ENCODE measurements at places on chromosomes 3 and 15. TPM values are rescaled to one million over a fixed set of nuclear protein-coding genes. Genes with fewer than 3 reads are reported as not detected.

The FEZF2 gene
- not detected for total RNA-seq

DNA sequence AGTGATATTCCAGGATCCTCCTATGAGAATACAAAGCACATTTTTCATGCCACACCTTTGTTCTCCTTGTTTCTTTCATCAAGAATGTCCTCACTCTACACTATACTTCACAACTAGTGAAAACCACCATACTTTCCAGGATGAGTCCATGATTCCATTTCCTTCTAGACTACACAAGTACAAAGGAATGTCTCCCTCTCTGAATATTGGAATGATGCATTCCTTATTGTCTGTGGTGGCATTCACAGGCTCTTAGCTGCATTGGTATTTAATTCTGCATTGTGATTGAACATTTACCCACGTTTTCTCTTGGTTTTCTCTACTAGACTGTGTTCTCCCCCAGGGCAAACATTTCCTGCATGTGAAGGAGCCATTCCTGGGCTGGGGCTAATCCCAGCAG is 217.5 kb downstream of the RAP2B start:
- no peak for DNase-seq
- no peak overlapping the region for H3K4me3 ChIP-seq
- H3K4me1 ChIP-seq = no peaks in the 10 kb centered on the region
- H3K27ac ChIP-seq = no peak overlapping the region

The INAFM2 gene
- 2.4 TPM for total RNA-seq

DNA sequence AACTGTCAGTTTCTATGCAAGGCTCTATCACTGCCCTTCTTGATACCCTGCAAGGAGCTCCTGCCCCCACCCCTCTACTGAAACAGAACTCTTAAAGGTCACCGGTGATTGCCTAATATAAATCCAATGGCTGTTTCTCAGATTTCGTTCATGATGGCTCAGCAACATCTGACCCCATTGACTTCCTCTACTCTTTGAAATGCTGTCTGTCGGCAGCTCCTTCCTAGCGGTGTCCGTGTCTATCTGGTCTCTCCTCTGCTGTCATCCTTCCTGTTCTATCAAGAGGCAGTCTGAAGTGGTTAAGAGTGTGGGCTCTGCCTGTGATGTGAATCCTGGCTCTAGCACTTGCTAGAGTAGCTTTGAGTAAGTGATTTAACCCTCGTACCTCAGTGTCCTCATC is 5.5 kb downstream of the TMEM266 start:
- no peak for DNase-seq
- H3K4me1 ChIP-seq = no peaks in the 10 kb centered on the region
- no peaks in the 10 kb centered on the region for H3K36me3 ChIP-seq
- H3K27me3 ChIP-seq = 0 out of 2 replicates have a peak, but pooled peaks cover 11% of the 10 kb centered on the region
- no peak overlapping the region for H3K27ac ChIP-seq

The GNAT1 gene
- 0.48 TPM for total RNA-seq

The NOX5 gene
- 1.5 TPM for total RNA-seq

The GPR87 gene
- 9.0 TPM for total RNA-seq

DNA sequence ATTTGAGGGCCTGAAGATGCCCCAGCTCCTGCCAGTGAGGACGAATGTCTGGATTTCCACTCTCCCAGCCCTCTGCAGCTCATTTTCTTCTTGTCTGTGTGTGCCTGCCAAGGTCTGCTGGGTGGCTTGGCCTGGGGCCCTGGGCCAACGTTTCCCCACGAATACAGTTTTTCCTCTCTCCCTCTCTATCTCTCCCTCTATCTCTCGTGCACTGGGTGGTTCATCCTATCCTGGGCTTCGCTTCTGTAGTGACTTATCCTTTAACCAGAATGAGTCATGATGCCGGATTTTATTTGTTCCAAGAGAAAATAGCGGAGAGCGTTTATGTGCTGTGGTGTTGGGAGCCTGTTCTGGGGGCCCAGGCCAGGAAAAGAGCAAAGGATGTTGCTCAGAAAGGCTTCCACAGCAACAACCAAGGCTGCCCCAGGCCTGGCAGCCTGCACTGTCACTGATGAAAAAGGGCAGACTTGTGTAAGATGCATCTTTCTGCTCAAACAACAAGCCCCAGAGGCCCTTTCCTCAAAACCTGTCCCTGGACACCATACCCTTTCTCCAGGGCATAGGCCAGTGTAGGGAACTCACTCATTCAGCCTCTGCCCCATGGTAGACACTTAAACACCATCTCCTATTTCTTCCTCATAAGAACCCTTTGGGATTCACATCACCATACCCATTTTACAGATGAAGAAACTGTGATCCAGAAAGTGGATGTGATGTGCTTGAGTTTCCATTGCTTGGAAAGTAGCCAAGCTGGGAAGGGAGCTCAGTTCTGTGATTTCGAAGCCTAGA is 47.3 kb downstream of the ITGA11 start:
- H3K4me3 ChIP-seq = no peak overlapping the region
- no peaks in the 10 kb centered on the region for H3K36me3 ChIP-seq
- H3K27me3 ChIP-seq = no peaks in the 10 kb centered on the region
- 0 out of 2 replicates have a peak, but pooled peaks cover 4% of the 10 kb centered on the region for H3K4me1 ChIP-seq
- no peak overlapping the region for H3K27ac ChIP-seq

The TGM5 gene
- 1.7 TPM for total RNA-seq

GRCh38 chr15:37682304-37682703 is 252.1 kb upstream of the TMCO5A start:
- no peaks in the 10 kb centered on the region for H3K36me3 ChIP-seq
- no peak overlapping the region for H3K27ac ChIP-seq
- no peaks in the 10 kb centered on the region for H3K27me3 ChIP-seq
- H3K4me1 ChIP-seq = no peaks in the 10 kb centered on the region

The FAM81A gene
- 7.0 TPM for total RNA-seq

GRCh38 chr15:77634266-77634962 is 1.7 kb upstream of the LINGO1 start:
- no peak overlapping the region for H3K27ac ChIP-seq
- DNase-seq = no peak
- no peaks in the 10 kb centered on the region for H3K36me3 ChIP-seq
- H3K27me3 ChIP-seq = peaks cover 54% of the 10 kb centered on the region

The UBE2E1 gene
- total RNA-seq = 102 TPM

The BNC1 gene
- 0.83 TPM for total RNA-seq

All from PC-9 (cell line).